ENCODE measurements at places on chromosomes 5 and 9. TPM values are rescaled to one million over a fixed set of nuclear protein-coding genes. Genes with fewer than 3 reads are reported as not detected.

The ZNF484 gene
- 11.0 TPM for total RNA-seq

The MYOZ3 gene
- total RNA-seq: 0.40 TPM

The PANK3 gene
- 31.1 TPM for total RNA-seq

The MYMK gene
- not detected for total RNA-seq

The PRRX2 gene
- total RNA-seq: 32.8 TPM

The PCDHGA4 gene
- 4.0 TPM for total RNA-seq
